Adipose tissue (tissue), 3 donors: ENCODE measurements at places on chromosomes 5 and 9. TPM values are rescaled to one million over a fixed set of nuclear protein-coding genes. Genes with fewer than 3 reads are reported as not detected.

Gene C9
- not detected for polyA plus RNA-seq

Gene C9orf50
- not detected for polyA plus RNA-seq

Gene TXNDC8
- polyA plus RNA-seq, result not detected

Gene TRIM36
- 0.45 TPM for polyA plus RNA-seq

Gene ARHGAP26
- polyA plus RNA-seq, result 2.3 TPM

Gene LAMC3
- 0.46 TPM for polyA plus RNA-seq

Gene CER1
- polyA plus RNA-seq, result not detected

Gene GAPT
- 1.0 TPM for polyA plus RNA-seq

Gene FCN2
- polyA plus RNA-seq, result 0.84 TPM

Gene ADAMTS12
- polyA plus RNA-seq, result 0.74 TPM

Gene ITGA2
- 0.76 TPM for polyA plus RNA-seq

Gene NTNG2
- polyA plus RNA-seq, result 0.67 TPM

Gene STK32A
- 1.9 TPM for polyA plus RNA-seq

Gene PCDHGC5
- polyA plus RNA-seq, result 0.07 TPM

Gene BAAT
- not detected for polyA plus RNA-seq

Gene ALDH7A1
- 19.2 TPM for polyA plus RNA-seq

Gene MELK
- polyA plus RNA-seq, result 0.32 TPM

Gene CCDC192
- polyA plus RNA-seq, result 0.79 TPM

Gene SV2C
- polyA plus RNA-seq, result not detected
